ENCODE measurements at places on chromosomes 16 and 17. TPM values are rescaled to one million over a fixed set of nuclear protein-coding genes. Genes with fewer than 3 reads are reported as not detected.

OR3A3 gene
- total RNA-seq = not detected

NPIPB13 gene
- 6.5 TPM for total RNA-seq

SYCE1L gene
- 5.0 TPM for total RNA-seq

WNT9B gene
- not detected for total RNA-seq

TBC1D3 gene
- not detected for total RNA-seq

PLK1 gene
- 81.6 TPM for total RNA-seq

KRTAP17-1 gene
- not detected for total RNA-seq

PLA2G10 gene
- total RNA-seq = not detected

KCNJ18 gene
- not detected for total RNA-seq

SLC9A5 gene
- total RNA-seq = 6.1 TPM

NPIPB8 gene
- total RNA-seq = not detected

GFAP gene
- not detected for total RNA-seq

ZNF423 gene
- not detected for total RNA-seq

ADAP2 gene
- 1.3 TPM for total RNA-seq

ST6GALNAC2 gene
- 0.51 TPM for total RNA-seq

GDPD1 gene
- 2.9 TPM for total RNA-seq

MTMR4 gene
- 61.6 TPM for total RNA-seq

ARHGDIG gene
- not detected for total RNA-seq

CHTF18 gene
- 101 TPM for total RNA-seq

ZBTB4 gene
- total RNA-seq = 16.5 TPM

CCDC40 gene
- total RNA-seq = 1.00 TPM

HID1 gene
- total RNA-seq = 2.3 TPM

TNP2 gene
- not detected for total RNA-seq

TNFRSF17 gene
- total RNA-seq = not detected

RAC3 gene
- total RNA-seq = 6.3 TPM

PYDC1 gene
- total RNA-seq = not detected

MPO gene
- 0.22 TPM for total RNA-seq

ST6GALNAC1 gene
- total RNA-seq = 1.1 TPM

All from activated CD4-positive, alpha-beta memory T cell treated with anti-CD3 and anti-CD28 coated beads for 36 hours (primary cell).